ENCODE measurements at places on chromosomes 5 and 9. TPM values are rescaled to one million over a fixed set of nuclear protein-coding genes. Genes with fewer than 3 reads are reported as not detected.

Gene RMRP
- 13,592 TPM for total RNA-seq

Gene BSPRY
- 7.6 TPM for total RNA-seq

Gene SLC6A7
- total RNA-seq: not detected

Gene GRXCR2
- not detected for total RNA-seq

Gene ZFP37
- total RNA-seq: 1.1 TPM

Gene NRG2
- total RNA-seq: not detected

Gene SPATA31E1
- not detected for total RNA-seq

Gene STKLD1
- 0.69 TPM for total RNA-seq

Gene PCDHB12
- total RNA-seq: not detected

Gene SPINK5
- not detected for total RNA-seq

Gene ANKRD34B
- not detected for total RNA-seq

Gene SEMA6A
- total RNA-seq: not detected

Gene PCDHA13
- not detected for total RNA-seq

Gene TAF11L5
- not detected for total RNA-seq

Gene ANKRA2
- total RNA-seq: 21.0 TPM

Gene SNCB
- total RNA-seq: 0.31 TPM

Gene TXNDC8
- total RNA-seq: not detected

Gene NR4A3
- 10.5 TPM for total RNA-seq

Gene BHMT2
- total RNA-seq: not detected

Gene PHF24
- total RNA-seq: 0.12 TPM

Gene PCDHA8
- not detected for total RNA-seq

Gene SPOCK1
- not detected for total RNA-seq

Gene IRX2
- total RNA-seq: not detected

Gene TMEM232
- total RNA-seq: 0.92 TPM

Gene CXCL14
- total RNA-seq: not detected

Gene PCDHA11
- not detected for total RNA-seq

Gene DDX4
- not detected for total RNA-seq

Gene FAM219A
- 13.8 TPM for total RNA-seq

Gene PGM5
- not detected for total RNA-seq

Gene MZB1
- total RNA-seq: 26.3 TPM

Gene DOCK2
- total RNA-seq: 191 TPM

Gene TMEM8B
- 6.0 TPM for total RNA-seq

Gene MTREX
- 96.6 TPM for total RNA-seq

Gene MLANA
- not detected for total RNA-seq

Gene CSF2
- 125 TPM for total RNA-seq

Gene ACOT12
- total RNA-seq: not detected

Gene IL5
- total RNA-seq: 4.1 TPM

Gene PCDHB8
- total RNA-seq: not detected

Gene TMEM171
- not detected for total RNA-seq

Gene SHISAL2B
- total RNA-seq: not detected

Gene MOB3B
- total RNA-seq: 0.38 TPM

Gene MAST4
- total RNA-seq: 30.2 TPM

Gene EMB
- total RNA-seq: 87.6 TPM

Measured in activated CD4-positive, alpha-beta memory T cell treated with anti-CD3 and anti-CD28 coated beads for 36 hours (primary cell).